Astrocyte of the spinal cord (primary cell): ENCODE measurements at places on chromosomes 13 and 19.
A peak's percentile ranks its signal among the peaks of the same experiment; 100 is the strongest.

DNA sequence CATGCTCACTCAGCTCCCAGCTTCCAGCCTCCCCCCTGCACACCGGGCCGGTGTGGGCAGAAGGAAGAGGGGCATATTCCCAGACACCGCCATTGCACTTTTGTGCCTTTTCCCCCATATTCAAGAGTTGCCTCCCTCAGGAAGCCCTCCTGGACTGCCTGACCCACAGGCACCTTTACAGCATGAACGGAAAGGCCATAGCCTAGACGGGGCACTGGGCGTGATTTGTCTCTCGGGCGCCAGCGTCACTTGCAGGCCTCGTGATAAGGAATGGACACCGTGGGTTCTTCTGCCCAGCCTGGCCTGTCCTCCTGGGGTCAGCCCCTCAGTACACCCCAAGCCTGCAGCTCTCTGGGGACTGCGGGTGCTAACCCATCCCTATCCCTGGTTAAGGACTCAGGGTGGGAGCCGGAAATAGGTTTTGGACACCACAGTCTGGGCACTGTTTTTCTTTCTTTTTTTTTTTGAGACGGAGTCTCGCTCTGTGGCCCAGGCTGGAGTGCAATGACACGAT, 933 bp upstream of the UQCR11 start:
- DNase-seq: no peak

DNA sequence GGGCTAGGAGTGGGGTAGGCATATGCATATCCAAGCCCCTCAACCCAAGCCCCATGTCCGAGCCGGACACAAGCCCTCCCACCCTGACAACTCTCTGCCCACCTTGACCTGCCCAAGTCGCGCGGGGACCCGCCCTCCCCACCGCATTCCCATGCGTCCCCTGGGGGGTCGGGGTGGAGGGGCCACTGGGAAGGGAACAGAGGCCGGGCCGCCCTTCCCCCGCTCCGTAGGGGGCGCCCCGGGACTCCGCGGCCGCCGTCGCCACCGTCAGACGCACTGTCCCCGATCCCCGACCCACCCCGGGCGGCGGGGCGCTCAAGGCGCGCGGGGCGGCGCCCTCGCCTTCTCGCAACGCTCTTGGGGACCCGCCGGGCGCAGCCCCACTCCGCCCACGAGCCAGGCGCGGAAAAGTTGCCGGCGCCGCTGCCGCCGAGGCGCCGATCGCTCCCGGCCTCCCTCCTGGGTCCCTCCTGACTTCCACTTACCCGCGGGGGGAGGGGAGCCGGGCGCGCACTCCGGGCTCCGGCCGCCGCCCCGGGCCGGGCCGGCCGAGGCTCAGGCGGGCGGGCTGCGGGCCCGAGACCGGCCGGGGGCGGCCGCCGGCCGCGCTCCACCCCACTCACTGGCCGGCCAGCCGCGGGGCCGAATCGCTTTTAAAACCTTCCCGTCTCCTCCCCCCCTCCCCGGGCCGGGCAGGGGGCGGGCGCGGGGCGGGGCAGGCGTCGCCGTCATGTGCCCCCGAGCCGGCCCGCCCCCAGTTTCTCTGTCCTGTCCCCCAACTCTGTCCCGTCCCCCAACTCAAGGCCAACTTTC, 34.4 kb upstream of the NANOS3 start:
- DNase-seq: peak; percentile 80

DNA sequence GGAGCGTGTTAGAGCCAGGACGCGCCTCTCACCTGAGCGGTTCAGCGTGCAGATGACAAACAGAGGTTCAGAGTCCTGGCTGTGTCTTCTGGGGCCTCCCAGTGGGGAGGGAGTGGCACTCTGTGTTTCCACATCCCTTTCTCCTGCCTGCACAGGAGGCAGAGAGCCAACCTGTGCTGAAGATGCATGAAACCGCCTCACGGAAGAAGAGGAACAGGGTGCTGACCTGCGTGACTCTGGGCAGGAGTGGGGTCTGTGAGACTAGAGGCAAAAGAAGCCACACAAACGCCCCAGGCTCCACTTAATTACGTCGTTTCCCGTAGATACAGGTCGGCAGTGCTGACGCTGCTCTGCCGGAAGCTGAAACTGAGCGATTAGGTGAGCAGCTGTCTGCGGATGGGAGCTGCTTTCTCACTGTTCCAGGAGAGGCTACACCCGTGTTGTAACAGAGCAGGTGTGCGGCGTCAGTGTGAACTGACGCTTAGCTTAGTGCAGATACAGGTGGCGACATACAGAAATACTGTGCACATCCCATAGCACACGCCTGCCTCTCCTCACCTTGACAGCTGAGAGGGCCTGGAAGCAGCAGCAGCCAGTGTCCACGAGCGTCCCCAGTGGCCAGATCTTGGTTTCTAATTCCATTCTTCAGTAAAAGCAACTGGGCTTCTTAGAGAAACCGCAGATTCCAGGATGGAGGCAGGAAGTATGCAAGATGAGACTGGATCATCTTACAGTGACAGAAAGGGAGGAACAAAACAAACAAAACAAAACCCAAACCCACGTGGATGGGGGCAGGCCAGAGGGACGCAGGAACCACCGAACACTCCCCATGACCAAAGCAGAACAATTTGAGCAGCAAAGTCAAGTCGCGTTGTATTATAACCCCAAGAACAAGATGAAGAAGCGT, 37.7 kb upstream of the MCF2L start:
- DNase-seq: peak; percentile 14

- DNase-seq: no peak
Observed at GRCh38 chr13:73106513-73107178, 47.8 kb downstream of the KLF5 start.

- DNase-seq: no peak
Observed at GRCh38 chr13:76955661-76956060, 7.3 kb downstream of the ACOD1 start.

DNA sequence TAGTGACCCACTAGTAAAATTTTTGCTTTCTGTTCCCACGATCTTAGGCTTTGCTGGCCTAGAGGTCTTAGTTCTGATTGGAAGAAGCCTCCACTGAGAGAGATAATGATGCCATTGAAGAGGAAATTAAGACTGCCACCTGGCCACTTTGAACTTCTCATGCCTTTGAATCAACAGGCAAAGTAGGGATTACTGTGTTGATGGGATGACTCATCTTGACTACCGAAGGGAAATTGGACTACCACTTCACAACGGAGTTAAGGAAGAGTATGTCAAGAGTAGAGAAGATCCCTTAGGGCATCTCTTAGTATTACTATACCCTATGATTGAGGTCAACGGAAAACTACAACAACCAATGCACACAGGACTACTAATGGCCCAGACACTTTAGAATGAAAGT, 12.7 kb upstream of the FREM2 start:
- DNase-seq: no peak

DNA sequence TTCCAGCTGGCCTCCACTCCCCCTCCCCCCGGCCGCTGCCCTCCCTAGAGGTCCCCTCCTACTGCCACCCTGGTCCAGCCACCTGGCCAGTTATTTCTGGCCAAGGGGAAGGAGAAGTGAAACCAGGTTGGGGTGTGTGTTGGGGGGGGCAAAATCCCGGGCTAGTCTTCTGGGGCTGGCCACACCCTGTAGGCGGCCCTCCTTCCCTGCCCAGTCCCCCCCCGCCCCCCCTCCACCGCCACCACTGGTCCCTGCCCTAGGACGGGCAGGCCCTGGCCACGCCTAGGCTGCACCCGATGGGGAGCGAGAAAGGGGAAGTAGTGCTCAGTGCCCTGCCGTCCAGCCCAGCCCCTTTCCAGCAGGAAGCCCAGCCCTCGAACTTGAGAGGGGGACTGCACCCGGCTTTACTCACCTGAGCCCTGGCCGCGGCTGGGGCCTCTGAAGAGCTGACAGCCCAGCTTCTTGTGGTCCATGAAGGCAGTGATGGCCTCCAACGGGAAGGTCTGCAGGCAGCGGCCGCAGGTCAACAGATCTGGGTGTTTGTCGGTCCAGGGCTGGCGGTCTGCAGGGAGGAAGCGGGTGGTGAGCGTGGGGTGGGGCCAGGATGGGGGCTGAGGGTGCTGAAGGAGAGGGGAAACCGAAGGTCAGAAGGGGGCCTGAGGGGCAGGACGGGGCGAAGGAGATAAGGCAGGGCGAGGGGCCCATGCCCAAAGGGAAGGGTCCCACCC, 813 bp downstream of the ZNF296 start:
- DNase-seq: peak; percentile 26

- no peak for DNase-seq
Observed at GRCh38 chr19:38701455-38702063, 42.7 kb downstream of the CAPN12 start.

- DNase-seq: no peak
Observed at GRCh38 chr13:113646921-113647340, 11.1 kb downstream of the ATP4B start.

GRCh38 chr19:10418485-10419199, 1.7 kb upstream of the PDE4A start:
- no peak for DNase-seq

- DNase-seq: peak; percentile 79
Observed at GRCh38 chr13:43058831-43059230, 35.4 kb downstream of the DNAJC15 start.

GRCh38 chr19:3095441-3096191, 1.5 kb downstream of the GNA11 start:
- no peak for DNase-seq

- no peak for DNase-seq
Observed at GRCh38 chr13:28375250-28375930, 119.5 kb downstream of the FLT1 start.

DNA sequence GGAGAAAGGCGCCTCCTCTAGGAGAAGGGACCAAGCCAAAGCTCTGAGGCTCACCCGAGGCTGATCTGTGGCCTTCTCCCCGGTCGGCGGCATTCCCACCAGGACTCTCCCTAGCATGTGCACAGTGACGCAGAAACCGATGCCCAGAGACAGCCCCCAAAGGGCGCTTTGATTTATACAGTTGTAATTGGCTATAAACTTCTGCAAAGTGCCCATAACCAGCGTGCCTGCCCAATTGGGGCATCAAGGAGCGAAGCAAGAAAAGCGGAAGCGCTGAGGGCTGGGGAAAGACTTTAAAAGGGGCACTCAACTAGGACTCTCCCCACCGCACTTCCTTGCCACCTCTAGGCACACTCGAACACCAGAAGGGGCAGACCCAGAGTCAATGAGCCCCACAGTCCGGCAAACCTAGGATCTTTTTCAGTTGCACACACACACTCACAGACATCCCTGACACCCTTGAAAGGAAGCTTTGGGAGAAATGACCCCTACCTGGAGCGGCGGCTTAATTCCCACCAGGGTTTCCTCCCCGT, 1.8 kb downstream of the CDX2 start:
- no peak for DNase-seq

DNA sequence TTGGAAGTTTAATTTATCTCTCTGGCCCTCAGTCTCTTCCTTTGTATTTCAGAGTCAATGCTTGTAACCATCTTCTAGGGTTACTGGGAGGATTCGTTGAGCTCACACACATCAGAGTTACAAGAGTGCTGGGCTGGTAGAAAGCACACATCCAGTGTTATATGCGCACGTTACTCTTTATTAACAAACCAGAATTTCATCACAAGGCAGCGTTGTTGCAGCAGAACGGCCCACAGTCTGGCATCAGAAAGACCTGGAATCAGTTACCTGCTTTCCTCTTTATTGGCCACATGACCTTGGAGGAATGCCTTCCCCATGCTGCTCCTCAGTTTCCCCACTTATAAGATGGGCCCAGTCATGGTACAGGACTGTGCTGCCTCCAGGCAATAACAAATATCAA, 3.9 kb downstream of the ZNF865 start:
- DNase-seq: no peak

DNA sequence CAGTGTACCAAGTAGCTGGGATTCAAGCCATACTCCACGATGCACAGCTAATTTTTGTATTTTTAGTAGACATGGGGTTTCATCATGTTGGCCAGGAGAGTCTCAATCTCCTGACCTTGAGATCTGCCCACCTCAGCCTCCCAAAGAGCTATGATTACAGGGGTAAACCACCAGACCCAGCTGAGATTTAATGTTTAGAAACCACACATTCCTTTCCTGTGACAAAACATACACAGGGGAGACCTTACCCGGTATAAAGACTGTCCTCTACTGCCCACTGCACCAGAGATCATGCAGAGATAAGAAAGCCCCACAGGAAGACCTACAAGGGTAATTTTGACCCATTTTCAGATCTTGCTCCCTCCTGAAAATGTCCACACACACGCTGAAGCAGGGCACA, 22.8 kb upstream of the ZNF83 start:
- peak; percentile 32 for DNase-seq

DNA sequence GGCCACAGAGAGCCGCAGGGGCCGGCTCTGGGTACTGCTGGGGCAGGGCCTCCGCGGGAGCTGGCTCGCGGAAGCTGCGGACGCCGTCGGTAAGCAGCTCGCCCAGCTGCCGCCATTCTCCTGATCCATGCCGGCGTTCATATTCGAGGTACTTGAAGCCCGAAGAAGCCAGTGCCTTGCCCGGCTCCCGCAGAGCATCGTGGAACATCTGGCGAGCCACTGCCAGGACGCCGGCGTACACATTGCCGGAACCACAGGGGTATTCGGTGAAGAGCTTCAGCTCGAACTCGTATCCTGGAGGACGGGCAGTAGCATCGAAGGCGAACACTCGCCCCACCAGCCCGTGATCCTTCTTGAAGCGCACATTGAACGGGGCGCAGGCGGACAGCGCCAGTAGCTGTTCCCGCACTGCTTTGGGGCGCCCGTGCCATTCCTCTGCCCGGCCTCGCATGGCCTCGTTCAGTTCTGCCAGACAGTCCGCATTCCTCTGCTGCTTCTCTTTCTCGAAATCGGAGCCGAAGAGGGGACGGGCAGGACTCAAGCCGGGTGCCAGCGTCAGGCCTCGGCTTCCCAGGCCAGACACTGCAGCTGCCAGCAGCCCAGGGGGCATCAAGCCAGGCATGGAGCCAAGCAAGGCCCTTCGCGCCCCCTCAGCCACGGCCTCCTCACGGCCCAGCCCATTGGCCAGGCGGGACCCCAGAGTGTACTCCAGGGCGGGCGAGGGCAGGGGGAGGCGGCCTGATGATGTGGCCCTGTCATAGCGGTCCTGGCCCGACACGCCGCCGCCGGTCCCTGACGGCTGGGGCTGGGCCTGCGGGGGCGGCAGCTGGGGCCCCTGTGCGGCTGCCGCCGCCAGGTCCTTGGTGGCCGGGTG, 1.0 kb downstream of the IRF2BP1 start:
- DNase-seq: no peak

DNA sequence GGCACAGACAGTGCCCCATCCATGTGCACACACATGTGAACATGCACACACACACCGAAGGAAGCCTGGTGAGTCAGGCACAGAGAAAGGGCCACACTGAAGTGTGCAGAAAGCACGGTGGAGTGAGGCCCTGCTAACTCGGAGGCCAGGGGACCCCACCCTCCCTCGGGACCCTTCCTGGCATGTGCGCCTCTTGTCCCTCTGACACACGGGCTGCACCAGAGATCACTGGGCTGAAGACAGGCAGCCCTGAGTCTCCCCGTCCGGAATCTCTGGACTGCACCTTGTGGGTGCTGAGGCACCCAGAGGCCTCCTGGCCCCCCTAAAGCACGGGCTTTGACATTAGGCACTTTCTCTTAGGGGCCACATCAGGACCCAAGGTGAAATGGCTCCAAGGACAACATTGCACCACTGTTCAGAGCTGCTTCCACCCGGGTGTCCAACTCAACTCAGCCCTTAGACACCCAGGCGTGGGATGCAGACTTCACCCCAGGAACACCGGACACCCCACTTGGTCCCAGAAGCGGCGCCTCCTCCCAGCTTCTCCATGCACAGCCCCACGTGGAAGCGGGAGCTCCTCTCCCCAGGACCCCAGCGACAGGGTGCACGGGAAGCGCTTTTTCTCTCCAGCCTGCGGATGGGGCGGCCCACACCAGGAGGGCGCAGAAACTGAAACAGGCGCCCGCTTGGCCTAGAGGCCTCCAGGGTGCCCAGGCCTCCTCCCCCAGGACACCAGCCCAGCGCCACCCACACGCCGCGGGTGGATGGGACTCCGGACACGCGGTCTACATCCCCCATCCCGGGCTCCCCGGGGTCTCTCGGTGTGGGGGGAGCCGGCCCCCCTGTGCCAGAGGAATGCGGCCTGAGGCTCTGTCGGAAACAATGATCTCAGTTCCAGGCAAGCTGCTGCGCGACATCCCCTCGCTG, 90.2 kb downstream of the SPACA7 start:
- DNase-seq: no peak
